ENCODE measurements at places on chromosomes 4 and X.

DNA sequence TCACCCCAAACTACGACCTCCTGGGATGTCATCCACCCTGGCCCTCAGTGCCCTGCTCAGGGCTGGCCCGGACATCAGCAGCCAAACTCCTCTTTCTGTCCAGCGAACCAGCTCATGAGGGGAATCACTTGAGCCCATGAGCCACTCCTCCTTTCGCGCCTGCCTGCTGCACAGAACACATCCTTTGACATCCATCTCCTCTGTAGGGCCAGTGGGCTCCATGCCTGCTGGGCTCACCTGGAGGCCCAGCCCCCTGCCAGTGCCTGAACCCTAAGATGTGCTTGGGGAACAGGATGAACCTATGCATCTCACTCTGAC is 43.5 kb downstream of the ABLIM2 start:
- no peak for DNase-seq

GRCh38 chr4:97942137-97942536 is 201.1 kb downstream of the STPG2 start:
- DNase-seq = no peak

DNA sequence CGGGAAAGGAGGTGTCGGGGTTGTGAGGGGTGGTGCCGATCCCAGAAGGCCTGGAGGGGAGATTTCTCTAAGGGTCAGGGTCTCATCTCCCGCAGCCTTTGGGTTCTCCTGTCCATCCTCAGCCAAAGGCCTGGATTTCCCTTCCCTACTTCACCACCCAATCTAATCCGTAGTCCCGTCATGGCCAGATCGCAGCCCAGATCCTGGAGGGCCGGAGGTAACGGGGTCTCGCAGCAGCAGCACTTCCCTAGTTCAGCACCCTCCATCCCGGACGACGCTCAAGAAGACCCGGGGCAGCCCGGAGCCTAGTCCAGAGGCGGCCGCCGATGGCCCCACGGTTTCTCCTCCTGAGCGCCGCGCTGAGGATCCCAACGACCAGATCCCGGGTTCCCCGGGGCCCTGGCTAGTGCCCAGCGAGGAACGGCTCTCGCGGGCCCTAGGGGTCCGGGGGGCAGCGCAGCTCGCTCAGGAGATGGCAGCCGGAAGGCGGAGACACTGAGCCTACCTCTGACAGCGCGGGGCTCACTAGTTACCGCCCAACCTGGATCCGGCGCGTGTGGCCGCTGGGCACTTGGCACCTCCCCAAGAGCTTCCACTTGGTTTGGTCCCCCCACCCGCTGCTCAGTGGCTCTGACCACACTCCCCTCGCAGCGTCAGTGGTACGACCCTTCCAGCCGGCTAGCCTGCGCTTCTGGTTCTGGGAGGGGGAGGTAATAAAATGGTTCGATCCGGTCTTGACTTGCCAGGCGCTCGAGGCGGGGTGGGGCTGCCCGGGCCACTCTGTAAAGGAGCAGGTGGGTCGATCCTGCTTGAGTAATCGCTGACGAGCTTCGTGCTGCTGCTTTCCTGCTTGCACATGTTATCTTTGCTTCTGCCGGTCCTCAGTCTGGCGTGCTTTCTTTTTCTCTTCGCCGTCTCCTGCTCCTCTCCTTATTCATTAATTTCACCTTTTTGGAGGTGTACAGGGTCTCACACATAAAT is 3.6 kb downstream of the MAGIX start:
- peak; percentile 54 for DNase-seq

- DNase-seq = no peak
Measured at GRCh38 chrX:102846544-102847236, 90.4 kb upstream of the RAB40AL start.

DNA sequence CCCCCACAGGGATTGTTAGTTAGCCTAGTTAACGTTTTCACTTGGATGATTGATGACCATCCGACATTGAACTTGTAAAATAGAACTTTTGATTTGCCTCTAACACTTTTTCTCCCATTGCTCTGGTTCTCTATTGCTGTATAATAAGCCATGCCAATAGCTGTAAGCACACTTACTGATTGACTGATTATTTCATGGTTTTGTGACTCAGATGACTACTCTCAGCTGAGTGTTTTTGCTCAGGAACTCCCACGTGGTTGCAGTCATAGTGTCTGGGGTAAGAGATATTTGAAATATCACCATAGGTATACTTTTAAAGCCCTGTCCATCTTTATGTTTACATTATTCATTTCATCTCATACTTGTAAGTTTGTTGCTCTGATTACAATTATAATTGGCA is 1285.5 kb downstream of the STIM2 start:
- DNase-seq = no peak

DNA sequence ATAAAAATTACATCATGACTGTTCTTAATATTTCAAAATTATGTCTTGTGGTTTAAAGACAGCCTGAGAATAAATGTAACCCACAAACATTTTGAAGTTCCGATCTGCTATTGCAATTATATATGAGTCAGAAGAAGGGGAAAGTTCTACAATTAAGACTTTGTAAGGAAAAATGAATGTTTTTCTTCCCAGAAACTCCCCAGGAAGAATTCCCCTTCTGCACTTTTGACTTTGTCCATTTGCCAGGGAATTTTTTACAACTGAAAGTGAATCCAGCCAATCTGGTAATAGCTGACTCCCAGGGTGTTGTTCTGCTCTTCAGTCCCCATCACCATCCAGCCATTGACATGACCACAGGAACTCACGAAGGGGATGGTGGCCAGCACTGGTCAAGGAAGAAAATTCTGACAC is 61.6 kb upstream of the NOCT start:
- DNase-seq = peak; percentile 87

DNA sequence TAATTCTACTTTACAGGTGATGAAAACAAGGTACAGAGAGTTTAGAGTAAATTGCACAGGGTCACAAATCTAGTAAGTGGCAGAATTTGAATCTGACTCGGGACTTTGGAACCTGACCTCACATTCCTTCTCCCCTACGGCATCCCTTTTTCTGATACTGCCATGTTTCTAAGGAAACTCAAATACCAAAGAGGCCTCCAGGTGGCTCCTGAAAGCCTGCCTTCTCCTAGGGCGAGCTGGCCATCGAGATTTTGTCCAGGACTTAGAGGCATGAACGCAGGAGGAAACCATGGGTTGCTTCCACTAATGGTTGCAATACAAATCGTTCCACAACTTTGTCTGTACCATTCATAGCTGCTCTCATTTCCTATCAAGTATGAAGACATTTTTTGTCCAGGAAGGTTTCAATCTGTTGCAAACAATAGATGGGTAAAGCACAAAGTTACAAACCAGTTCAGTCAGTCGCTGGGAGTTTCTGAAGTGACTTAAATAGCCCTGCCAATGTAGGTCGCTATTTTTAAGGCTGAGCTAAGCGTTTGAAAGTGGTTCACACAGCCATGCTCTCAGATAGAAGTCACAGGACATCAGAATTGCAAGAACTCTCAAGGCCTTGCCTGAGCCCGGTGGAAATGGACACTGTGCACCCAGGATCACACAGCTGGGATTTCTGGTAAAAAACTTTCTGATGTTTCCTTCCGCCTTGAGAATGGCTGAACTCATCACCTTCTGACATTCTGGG is 296.6 kb upstream of the PRPS2 start:
- no peak for DNase-seq

- no peak for DNase-seq
Measured at GRCh38 chrX:20046223-20046622, 55.4 kb upstream of the BCLAF3 start.

DNA sequence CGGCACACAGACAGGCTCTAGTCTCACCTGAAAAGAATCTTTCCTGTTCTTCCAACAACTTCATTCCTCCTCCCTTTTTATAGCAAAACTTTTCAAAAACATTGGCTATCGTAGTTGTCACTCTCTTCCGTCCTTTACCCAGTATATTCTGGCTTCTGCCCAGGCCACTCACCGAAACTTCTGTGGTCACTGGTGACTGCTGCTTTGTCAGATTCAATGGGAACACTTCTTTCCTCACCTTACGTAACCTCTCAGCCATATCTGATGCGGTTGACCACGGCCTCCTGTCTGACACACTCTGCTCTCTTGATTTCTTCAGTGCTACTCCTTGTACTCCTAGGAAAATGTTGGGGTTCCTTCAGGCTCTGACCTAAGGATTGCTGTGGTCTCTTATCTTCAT is 9.2 kb upstream of the RNF150 start:
- peak; percentile 58 for DNase-seq

DNA sequence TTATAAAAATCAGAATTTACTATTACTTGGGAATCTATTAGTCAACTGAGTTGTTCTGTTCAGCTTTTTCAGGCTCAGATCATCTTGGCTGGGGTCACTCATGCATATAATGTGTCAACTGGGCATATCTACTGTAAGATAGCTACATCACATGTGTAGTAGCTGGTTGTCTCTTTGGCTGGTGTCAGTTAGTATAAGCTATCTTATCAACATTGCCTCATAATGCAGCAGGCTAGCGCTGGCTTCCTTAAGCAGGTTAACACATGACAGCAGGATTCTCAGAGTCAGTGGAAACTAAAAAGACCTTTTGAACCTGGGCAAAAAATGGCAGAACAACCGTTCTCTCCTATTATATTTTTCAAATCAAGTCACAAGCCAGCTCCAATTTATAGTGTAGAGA is 378.3 kb upstream of the PCDH10 start:
- DNase-seq = no peak

GRCh38 chr4:23911675-23912455 is 22.0 kb upstream of the PPARGC1A start:
- no peak for DNase-seq

DNA sequence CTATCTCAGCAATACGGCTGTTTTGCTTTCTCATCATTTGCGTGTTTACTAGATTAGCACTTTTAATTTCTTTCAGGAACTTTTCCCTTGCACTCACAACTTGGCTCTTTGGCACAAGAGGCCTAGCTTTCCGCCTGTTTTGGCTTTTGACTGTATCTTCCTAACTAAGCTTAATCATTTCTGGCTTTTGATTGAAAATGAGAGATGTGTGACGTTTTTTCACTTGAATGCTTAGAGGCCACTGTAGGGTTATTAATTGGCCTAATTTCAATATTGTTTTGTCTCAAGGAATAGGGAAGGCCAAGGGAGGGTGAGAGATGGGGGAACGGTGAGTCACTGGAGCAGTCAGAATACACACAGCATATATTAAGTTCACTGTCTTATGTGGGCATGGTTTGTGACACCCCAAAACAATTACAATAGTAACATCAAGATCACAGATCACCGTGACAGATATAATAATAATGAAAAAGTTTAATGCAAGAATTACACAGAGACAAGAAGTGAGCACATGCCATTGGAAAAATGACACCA is 27.3 kb downstream of the MND1 start:
- no peak for DNase-seq

DNA sequence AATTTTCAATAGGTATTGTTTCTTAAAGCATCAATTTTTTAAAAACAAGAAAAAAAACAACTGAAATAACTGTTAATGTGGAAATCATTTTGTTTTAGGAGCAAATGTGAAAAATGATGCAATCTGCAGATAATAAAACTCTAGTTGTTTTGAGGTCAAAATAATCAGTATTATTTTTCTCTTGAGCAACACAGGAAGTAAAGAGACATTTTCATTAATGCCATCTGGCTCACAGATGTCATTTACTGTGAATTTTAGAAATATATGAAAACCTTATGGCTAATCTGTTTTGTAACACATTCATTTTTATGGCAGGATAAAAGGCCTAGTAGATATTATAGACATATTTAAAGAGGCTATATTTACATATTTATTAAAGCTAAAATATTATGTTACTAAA is 141.6 kb downstream of the PCDH18 start:
- no peak for DNase-seq

- DNase-seq = no peak
Measured at GRCh38 chr4:158966091-158966490, 136.8 kb upstream of the RAPGEF2 start.

- DNase-seq = no peak
Measured at GRCh38 chr4:108709722-108710121, 53.1 kb downstream of the ETNPPL start.
